Esophagus squamous epithelium (tissue), 5 donors: ENCODE measurements at places on chromosomes 16 and 17. TPM values are rescaled to one million over a fixed set of nuclear protein-coding genes. Genes with fewer than 3 reads are reported as not detected.
A peak's percentile ranks its signal among the peaks of the same experiment; 100 is the strongest.

Gene TMEM98
- total RNA-seq: 40.8 TPM

DNA sequence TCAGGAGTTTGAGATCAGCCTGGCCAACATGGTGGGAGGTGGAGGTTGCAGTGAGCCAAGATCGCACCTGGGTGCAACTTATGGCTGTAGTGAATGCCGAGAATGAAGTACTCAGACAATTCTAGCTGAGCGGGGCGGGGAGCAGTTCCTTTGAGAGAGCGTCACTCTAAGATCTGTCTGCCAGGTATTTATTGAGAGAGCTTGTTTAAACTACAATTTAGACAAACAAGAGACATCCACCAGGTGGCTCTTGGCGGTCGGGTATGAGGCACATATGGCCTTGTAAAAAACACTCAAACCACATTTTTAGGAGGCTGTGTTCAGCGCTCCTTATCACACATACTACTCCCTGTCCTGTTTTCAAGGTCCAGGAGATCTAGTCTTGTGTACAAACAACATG, 40.6 kb upstream of the CDH1 start:
- no peak for DNase-seq
- no peak overlapping the region for H3K27ac ChIP-seq
- H3K4me1 ChIP-seq: no peaks in the 10 kb centered on the region
- no peaks in the 10 kb centered on the region for H3K27me3 ChIP-seq
- no peak overlapping the region for H3K4me3 ChIP-seq

Gene CDR2L
- 7.9 TPM for total RNA-seq

GRCh38 chr17:60827943-60828342, 150.3 kb downstream of the BCAS3 start:
- no peak overlapping the region for H3K27ac ChIP-seq
- no peaks in the 10 kb centered on the region for H3K27me3 ChIP-seq
- H3K4me1 ChIP-seq: peaks cover 3% of the 10 kb centered on the region
- no peaks in the 10 kb centered on the region for H3K36me3 ChIP-seq
- no peak for DNase-seq

GRCh38 chr17:48074322-48075081, 26.3 kb downstream of the NFE2L1 start:
- no peak for DNase-seq
- H3K27me3 ChIP-seq: no peaks in the 10 kb centered on the region
- H3K4me1 ChIP-seq: no peaks in the 10 kb centered on the region
- H3K27ac ChIP-seq: no peak overlapping the region
- peaks cover 22% of the 10 kb centered on the region for H3K36me3 ChIP-seq

GRCh38 chr17:40101367-40102210, 1.2 kb upstream of the NR1D1 start:
- DNase-seq: no peak
- H3K4me1 ChIP-seq: peaks cover 82% of the 10 kb centered on the region
- H3K4me3 ChIP-seq: peak overlapping the region; percentile 74

GRCh38 chr16:73064994-73065545, 17.1 kb upstream of the ZFHX3 start:
- H3K27ac ChIP-seq: no peak overlapping the region
- no peak overlapping the region for H3K4me3 ChIP-seq
- no peak for DNase-seq
- H3K27me3 ChIP-seq: peaks cover 7% of the 10 kb centered on the region
- H3K36me3 ChIP-seq: no peaks in the 10 kb centered on the region
